ENCODE measurements at places on chromosomes 12 and 14.

DNA sequence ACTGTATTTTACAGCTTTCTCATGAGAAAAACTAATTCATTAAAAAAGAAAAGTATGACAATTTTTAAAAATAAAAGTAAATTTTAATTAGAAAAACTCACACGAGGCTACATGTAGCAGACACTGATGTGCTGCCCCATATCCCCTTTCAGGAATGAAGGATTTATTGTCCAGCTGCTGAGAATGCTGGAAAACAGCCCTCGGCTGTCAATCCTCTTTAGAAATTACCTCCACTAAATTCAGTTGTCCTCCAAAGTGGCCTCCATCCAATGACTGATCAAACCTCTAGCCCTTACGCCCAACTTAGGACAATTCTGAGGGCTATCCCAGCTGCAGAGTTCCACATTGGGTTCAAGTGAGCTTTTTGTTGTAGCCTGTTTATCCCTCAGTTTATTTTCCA is 29.8 kb upstream of the AP4S1 start:
- no peak for DNase-seq

DNA sequence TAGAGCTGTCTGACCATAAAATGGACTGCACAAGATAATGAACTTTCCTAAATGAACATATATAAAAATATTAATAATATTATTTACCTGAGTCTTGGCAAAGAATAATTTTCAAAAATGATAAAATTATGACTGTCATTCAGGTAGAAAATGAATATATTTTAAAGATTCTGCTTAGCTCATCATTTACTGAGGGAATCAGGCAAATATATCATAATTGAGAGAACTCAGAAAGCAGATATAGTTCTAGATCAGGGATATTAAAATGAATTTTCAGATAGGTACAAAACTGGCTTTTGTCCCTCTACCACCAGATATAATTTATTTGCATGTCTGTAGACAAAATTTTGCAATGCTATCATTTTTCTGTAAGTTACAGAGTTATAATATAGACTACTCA is 86.1 kb upstream of the CPM start:
- no peak for DNase-seq

DNA sequence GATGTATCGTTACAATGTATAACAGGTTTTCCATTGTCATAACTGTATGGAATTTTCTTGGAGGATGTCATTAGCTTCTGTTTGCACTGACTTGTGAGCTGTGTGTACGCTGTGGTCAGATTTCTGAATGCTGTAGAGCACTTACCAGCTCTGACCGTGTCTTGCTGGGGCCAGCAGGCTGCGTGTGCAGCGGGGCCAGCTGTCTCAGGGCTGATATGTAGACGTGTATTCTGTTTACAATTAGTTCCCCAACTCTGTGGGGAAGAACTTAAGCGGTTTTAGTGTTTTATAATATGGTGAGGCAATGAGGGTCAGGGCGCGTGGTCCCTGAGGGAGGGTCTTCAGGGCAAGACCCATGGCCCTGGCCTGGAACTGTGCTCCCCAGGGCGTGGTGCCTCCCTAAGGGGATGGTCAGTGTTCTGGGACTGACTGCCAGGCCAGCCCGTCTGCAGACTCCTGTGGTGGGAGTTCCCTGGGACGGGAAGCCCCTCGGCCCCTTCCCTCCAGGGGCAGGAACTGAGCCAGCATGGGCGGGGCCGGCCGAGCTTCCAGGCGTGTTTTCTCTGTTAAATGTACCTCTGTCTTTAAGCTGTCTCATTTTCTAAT is 18.7 kb downstream of the XRCC3 start:
- DNase-seq: no peak

DNA sequence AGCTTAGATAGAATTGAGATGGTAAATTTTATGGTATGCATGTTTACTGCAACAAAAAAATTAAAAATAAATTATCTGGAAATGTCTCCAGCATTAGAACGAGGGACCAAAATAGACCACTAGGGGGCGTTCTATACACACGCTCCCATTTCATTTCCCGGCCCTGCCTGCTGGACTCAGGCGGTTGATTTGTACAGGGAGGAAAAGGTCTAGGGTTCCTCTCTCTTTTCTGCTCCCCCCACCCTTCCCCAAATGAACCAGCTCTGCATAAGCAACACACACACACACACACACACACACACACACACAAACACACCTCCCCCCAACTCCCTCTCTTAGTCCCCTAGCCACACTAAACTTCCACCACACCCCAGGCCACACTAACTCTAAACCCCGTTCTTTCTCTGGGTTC is 7.8 kb upstream of the DTX1 start:
- DNase-seq: peak; percentile 73

- DNase-seq: no peak
These were observed 384.8 kb downstream of the BMP4 start for GRCh38 chr14:53571641-53572328.

DNA sequence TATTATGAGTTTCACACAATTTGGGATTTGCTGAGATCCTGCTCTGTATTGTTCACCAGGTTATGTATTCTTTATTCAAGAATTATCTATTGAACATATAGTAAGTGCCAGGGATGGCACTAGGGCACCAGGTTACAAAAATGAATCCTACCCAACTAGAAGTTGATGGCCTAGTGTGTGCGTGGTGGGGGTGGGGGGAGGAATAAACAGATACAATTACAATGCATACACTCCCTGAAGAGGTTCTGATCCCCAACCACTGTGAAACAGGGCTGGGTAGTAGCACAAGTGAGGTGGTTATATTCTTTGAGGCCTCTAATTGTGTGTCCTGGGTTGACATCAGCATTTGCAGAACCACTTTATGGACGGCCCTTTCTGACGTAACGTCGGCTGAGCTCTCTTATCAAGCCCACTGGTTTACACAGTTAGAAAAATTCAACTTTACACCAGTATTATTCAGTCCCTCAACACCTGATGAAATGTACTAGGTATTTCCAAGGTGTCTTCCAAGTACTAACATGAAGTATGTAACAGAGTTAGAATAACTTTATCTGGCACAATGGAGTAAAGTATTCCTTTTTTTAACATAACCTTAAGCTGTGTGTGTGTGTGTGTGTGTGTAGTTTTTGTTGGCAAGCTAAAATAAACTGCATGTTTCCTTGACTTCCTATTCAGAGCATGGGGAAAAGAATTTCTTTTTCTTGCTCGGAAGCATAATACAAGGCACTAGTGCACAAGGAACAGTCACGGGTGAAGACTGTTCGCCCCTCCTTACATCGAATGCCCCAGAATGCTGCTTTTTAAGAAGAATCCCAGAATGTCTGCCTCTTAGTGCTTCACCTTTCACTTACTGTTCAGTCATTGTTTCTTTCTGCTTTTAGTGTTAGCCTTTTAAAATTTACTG is 8.1 kb upstream of the GLRX5 start:
- DNase-seq: no peak

- DNase-seq: no peak
These were observed 15.0 kb upstream of the MEG3 start for GRCh38 chr14:100810861-100811461.

DNA sequence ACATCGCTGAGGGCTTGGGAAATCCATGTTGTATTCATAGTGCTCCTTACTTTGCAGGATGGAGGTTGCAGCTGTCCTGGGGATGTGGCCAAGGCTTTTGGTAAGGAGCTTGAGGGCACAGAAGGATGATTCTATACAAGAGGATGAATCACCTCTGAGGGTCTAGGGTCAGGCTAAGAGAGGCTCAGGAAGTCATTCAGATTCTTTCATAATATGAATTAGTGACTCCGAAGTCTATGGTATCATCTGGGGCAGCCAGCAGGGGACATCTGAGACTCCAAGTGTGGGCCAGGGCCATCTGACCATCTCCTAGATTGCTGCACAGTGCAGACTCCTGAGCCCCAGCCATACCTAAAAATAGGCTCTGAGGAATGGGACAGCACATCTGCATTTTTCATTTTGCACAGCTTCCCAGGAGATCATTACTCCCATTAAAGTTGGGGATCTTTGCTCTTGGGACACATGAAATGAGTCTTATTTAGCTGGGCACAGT is 4.8 kb downstream of the GMPR2 start:
- no peak for DNase-seq

- no peak for DNase-seq
These were observed 57.9 kb downstream of the MARK3 start for GRCh38 chr14:103443111-103443510.

DNA sequence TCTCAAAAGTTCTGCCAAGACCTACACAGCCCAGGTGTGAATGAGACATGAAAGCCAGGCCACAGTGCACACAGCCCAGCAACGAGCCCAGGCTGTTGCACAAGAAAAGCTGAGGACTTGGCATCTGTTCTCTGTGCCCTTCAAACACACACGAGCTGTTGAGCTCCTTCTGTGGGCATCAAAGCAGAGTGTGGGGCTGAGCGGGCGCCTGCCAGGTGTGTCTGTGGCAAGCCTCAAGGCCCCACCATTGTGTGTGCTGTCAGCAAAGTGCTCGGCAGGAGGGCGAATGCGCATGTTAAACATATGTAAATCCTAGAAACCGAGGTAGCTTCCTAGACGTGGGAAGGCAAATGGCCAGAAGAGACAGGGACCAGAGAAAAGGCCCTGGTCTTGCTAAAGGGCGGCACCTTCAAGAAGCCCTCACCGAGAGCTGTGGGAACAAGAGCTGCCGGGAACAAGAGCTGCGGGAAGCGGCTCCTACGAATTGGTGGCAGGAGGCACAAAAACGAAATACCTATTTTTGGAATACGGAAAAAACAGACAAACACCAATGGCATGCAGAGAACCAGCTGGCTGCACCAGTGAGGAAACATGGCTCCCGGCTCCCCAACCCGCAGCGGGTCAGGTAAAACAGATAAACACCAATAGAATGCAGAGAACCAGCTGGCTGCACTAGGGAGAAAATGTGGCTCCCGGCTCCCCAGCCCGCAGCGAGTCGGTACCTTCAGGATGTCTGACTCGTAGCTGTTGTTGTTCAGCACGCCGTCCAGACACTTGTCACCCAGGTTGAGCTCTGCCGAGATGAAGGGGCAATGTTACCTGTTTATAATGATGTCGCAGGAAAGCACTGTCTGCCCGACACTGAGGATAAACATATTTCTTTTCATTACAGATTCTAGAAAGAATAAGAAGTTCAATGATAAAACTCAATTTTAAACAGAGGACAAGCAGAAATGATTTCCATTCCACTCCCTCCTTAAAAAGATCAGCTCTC is 19.0 kb upstream of the GOLGA3 start:
- DNase-seq: no peak

GRCh38 chr12:123654129-123654701 is 16.7 kb upstream of the TCTN2 start:
- no peak for DNase-seq

DNA sequence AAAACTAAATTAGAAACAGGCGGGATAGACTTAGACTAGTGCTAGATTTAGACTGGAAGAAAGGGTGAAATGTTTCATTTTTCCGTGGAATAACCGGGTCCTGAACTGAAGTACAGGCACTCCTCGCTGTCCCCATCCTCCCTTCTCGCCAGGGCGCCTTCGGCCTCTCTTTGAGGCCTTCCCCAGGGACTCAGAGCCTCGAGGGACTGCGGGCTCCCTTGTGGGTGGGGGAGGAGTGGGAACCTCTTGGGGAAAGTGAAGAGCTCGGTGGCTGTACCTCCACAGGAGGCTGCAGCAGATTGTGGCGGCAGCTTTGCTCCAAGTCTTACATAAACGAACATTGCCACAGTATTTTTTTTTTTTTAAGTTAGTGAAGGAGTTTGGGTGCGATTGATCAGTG is 1988.8 kb upstream of the FLRT2 start:
- no peak for DNase-seq

- DNase-seq: no peak
These were observed 140.5 kb downstream of the PRKCH start for GRCh38 chr14:61461808-61462275.

DNA sequence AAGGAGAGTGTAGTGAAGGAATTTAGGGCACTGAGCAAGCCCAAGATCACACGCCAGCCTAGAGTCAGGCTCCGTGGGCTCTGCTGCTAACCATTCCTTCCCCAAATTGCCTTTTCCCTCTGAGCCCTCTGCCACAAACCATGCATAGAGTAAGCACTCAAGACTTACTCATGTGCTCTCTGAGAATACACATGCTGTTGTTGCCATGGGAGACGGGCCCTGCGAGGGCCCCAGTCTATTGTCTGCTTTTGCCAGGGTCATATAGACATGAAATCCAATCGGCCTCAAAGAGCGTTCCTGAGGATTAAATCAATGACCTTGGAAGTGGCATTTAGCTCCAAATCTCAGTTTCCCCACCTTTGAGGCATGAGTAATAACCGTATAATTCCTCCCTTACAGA is 48.7 kb upstream of the WSCD2 start:
- no peak for DNase-seq

DNA sequence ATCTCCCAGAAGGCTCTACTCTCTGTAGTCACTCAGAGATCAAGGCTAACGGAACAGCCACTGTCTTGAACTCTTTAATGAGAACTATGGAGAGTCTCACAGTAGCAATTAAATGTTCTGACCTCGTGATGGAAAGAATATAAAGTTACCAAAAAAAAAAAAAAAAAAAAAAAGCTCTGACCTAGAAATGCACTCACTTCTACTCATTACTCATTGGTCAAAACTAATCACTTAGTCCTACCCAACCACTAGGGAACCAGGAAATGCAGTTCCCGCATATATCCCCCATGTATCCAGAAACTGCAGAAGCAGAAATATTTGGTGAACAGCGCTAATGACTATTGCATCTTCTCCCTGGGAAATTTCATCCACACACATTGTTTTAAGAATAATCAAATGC is 29.5 kb upstream of the C12orf76 start:
- DNase-seq: no peak

DNA sequence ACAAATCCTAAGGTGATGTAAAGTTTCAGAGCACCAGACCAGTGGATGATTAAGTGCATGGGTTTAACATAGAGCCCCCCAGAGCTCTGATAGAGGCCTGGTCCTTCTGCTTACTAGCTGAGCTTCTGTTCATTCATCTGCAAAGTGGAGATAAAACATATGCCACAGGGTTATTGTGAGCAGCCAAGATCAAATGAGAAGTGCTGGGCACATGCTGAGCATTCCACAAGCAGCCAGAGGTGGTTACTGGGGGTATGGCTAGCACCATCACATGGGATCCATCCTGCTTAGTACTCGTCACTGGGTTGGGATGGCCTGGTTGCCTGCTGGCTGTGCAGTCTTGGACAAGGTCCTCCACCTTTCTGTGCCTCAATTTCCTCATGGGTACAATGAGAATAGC is 18.0 kb upstream of the SMUG1 start:
- no peak for DNase-seq

- DNase-seq: no peak
These were observed 6.0 kb upstream of the ACVRL1 start for GRCh38 chr12:51901121-51901817.

GRCh38 chr12:96094201-96094600 is 58.8 kb upstream of the LTA4H start:
- DNase-seq: no peak

DNA sequence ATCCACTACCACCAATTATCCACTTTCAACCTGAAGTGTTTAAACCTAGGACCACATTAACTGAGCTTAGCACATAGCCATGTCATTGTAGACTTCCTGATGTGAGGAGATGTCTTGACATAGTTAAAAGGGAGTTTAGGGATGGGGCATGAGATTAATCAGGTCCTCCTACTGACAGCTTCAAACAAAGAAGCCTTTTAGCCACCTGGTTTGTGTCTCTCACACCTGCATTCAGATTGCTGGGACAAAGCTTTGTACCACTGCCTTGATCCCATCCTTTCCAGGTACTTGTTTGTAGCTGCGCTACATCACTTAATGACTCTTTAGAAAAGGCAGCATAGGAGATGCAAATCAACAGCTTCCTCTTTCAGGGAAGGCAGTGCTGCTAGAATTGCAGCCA is 340.7 kb upstream of the DDHD1 start:
- DNase-seq: no peak

Data from activated CD4-positive, alpha-beta T cell treated with anti-CD3 and anti-CD28 coated beads for 48 hours (primary cell).